NCI-H510A treated with DMSO at 0.1 percent for 48 hours (cell line): ENCODE measurements at places on chromosomes 5 and 9.
A peak's percentile ranks its signal among the peaks of the same experiment; 100 is the strongest.

DNA sequence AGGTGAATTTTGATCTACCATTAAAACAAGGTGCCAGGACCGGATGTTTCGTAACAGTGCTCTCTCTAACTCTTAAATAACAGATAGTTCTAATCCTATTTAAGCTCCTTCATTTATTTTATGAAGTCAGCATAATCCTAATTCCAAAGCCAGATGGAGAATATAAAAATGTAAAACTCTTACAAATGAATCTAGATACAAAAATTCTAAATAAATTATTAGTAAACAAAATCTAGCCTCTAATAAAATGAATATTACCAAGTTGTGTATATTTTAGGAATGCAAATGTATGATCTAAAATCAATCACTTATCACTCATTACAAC, 32.4 kb upstream of the IL33 start:
- no peak for DNase-seq

DNA sequence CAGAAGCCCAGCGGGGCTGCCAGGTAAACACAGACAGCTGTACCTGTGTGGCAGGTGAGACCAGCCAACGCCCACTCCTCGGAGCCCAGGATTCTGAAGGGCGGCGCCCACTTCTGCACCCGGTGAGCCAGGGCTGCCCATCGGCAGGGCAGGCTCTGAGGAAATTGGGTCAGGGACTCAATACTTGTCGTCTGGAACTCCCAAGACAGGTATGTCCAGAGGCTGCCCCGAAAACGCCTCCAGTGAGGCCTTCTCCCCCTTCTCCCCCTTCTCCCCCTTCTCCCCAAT, 19.8 kb downstream of the GLT6D1 start:
- no peak for DNase-seq

DNA sequence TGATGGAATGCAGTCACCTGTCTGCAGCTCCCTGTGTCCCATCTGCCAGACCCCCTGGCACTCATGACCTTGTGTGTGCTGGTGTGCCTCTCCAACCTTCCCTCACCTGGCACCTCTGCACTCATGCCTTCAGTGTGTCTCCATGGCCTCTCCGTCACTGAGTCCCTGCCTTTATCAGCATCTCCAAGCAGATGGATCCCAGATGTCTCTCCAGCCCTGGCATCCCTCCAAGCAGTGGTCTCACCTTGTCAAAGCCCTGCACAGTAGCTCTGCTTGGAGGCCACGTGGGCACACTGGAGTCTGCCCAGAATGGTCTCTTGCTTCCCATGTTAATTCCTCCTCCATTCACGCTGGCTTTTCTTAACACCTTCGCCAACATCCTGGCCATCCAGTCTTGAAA, 84.8 kb downstream of the DAP start:
- no peak for DNase-seq

DNA sequence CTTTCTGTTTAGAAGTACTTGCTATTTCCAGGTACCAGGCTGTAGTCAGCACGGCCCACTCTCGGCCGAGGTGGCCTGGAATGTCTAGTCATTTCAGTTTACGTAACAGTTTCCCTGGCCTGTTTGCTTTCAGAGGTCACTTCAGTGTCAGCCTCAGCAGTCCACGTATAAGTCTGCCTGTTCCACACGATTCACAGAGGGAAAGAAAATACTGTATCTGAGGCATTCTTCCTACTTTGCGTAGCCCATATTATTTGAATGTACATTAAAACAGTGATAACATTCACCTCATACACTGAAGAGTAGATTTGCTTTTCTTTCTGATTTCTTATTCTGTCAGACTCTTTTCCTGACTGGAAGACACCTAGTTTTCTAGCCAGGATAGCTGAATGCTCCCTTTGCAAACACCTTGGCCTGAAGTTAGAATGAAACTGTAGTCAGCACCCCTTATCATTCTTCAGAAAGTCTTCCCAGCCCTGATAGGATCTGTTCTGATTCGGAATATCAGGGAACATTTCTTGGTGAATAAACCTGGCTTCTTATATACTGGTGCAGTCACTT, 140.9 kb downstream of the AOPEP start:
- DNase-seq = peak; percentile 53

DNA sequence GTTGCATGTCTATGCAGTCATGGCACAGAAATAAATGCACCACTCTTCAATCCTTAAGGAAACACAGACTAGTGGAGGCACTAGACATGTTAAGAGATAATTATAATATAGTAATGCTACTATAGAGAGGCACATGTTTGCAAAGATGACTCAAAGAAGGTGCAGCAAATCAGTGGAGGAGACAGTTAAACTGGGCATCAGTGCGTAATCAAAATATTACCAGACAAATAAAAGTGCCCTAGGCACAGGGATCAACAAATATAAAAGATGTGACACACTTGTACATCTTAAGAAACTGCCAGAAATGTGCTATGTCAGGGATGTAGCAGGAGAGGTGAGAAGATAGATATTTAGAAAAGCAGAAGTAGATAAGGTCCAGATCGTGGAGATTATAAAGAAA, 642.1 kb downstream of the SLCO4C1 start:
- no peak for DNase-seq

- DNase-seq = no peak
These were observed 6.8 kb downstream of the SNX30 start for GRCh38 chr9:112757282-112757883.
